ENCODE measurements at places on chromosomes 2 and 18.

GRCh38 chr2:19799881-19800780 lies 101.7 kb downstream of the TTC32 start:
- DNase-seq = peak; percentile 28

GRCh38 chr18:55253814-55254213 lies 294.6 kb upstream of the CCDC68 start:
- no peak for DNase-seq

DNA sequence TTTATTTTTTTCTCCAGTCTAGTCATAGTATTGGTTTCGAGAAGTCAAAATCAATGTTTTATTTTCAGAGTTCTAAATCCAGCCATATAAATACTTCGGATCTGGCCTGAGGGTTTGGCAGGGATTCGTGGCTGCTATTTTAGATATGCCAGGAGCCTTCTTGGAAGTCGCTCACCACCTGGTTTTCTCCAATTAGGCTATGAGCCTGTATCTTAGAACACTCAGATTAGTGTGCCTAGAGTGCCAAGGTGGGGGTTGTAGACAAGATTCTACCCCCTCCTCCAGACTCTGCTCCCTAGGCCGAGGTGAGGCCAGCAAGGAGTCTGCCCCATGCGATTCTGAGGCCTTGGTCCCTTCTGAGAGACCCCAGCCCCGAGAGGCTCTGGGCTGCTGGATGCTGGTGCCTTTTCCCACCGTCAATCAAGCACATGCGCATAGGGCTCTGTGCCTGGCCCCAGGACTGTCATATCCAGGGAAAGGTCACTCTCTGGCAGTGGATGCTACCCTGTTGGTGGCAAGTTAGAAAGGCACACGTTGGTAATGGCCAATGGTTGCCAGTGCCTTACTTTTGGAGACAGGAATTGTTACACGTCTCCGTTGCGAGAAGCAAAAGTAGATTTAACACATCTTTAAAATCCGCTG lies 197.1 kb downstream of the AGAP1 start:
- no peak for DNase-seq

DNA sequence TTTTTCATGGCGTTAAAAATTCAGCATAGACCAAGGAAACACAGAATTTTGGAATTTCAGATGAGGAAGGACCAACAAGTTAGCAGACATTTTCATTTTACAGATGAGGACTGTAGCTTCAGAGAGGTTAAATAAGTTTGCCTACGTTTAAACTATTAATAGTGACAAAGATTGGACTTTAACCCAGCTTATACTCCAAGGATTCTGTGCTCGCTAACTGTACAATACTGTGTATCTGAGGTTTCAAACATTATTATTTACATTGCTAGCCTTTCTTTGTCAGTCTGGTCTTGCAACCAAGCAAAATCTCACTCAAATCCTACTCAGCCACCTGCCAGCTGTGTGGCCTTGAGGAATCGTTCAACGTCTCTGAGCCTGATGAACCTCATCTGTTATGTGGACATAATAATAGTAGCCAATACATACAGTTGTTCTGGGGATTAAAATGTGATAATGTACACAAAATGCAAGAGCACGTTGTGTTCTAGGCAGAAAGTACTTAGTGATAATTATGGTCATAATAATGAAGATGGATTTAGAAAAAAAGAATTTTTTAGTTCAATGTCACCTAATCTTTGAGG lies 462.4 kb upstream of the TRIB2 start:
- no peak for DNase-seq

- DNase-seq = no peak
These were observed at the start of gene GALNT13 for GRCh38 chr2:153871231-153872221. GALNT13 (plus strand) TSS chr2:153871922.

GRCh38 chr2:17235167-17235566 lies 283.1 kb downstream of the RAD51AP2 start:
- no peak for DNase-seq

- DNase-seq = peak; percentile 26
These were observed 156.7 kb downstream of the GALNT3 start for GRCh38 chr2:165637396-165637795.

DNA sequence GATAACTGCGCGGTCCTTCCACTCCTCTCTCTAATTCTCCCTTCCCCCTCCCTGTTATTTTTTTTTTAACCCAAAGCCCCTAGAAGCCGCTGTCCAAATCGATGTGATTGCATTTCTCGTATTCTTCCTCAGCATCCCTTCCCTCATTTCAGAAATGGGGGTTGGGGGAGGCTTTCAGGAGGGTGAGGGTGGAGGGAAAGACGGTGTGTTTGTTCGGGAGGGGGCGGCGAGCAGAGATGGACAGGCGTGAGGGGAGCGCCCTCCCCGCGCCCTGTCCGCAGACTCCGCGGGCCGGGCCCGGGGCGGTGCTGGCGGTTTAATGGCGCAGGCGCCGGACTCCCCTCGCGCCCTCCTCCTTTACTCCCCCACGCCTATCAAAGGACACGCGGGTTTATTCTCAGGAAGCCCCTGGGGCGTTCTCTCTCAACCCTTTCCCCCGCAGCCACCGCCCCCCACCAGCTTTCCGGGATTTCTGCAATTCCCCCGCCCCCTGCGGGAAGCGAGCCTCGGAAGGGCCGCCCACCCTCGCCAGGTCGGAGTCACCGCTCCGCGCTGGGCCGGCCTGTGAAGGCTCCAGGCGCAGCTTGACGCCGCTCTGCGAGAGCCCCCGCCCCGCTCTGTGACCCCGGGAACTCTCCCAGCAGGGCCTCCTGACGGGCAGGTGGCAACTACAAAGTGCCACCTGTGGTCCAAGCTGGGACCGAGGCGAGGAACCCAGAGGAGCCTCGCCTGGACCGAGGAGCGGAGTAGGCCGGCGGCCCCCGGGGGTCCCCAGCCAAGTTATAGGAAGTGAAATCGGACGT lies 981 bp downstream of the ST8SIA3 start:
- no peak for DNase-seq

DNA sequence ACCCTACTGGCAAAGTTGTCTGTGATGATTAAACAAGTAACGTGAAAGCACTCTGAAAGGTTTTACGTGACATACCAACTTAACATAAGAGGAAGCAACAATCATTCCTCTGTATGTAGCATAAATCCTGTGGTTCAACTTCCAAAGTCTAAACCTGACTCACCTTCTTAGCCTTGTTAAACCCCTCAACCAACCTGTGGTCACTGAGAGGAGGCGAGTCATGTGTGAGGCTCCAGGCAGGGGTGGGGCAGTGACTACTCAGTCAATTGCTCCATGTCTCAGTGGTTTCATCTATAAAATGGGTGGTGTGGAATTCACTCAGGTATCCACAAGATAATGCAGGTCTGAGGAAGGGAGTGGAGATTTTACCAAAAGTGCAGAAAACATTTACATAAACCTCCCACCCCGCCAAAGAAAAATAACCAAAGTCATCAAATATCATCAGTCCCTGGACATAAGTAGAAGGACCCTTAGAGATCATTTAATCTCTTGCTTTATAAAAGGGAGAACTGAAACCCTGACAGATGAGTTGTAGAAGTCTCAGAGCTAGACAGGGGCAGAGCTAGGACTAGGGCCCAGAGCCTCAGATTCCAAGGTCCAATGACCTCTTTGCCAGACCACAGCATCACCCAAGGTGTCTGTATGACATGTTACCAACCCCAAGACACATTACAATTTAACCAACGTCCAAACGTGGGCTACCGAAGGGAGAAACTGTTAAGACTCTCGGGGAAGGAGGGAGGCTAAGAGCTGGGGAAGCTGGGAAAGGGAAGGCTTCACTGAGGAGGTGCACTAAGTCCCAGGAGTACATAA lies 3.7 kb upstream of the PCBP1 start:
- no peak for DNase-seq

GRCh38 chr2:105674401-105674800 lies 70.3 kb upstream of the NCK2 start:
- no peak for DNase-seq

DNA sequence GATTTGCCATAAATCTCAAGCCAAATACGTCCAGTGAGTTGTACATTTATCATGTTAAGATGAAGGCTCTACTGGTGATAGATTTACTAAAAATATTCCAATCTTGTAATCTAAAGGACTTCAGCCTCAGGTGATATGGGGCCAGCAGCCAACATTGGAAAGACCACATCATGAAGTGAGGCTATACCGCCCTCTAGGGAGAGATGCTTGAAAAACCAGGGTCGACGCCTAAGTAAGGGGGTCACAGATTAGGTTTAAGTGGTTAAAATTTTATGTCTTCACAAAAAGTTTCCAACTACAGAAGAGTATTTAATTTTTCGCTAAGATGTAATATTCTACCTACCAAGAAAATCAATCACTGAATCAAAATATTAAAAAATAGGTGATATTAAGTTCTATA lies 33.3 kb downstream of the DOCK10 start:
- no peak for DNase-seq

- DNase-seq = no peak
These were observed 36.1 kb upstream of the ITGA4 start for GRCh38 chr2:181421131-181421458.

DNA sequence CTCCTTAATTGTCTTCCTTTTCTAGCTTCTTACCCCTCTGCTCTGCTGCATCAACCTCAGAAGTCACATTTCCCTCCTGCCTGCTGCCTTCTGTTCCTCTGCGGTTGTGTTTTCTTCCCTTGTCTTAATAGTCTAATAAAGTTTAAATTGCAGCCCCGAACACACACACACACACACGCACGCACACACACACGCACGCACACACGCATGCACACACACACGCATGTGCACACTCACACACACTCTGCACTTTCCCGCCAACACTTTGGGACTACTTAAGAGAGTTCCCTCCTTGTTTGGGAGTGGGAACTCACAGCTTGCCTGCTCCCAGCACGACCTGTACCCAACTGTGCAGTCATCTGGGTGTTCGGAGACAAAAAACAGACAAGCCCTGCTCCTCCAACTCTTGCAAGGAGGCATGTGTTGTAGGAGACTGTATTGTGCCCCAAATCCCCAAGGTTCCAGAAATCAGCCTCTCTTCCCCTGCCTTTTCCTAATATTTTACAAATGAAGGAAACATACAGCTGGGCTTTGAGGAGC lies 99.1 kb downstream of the SETBP1 start:
- DNase-seq = no peak

Measured in adipocyte (in vitro differentiated cells).